ENCODE measurements at places on chromosomes 1 and 21.

GRCh38 chr1:98090351-98090750, 169.5 kb upstream of the DPYD start:
- DNase-seq = no peak

GRCh38 chr1:73832276-73833181, 365.4 kb downstream of the LRRIQ3 start:
- DNase-seq = no peak

- DNase-seq = no peak
Measured at GRCh38 chr1:21871943-21872342, 59.9 kb downstream of the LDLRAD2 start.

- DNase-seq = no peak
Measured at GRCh38 chr1:119870917-119871596, 25.3 kb downstream of the ADAM30 start.

GRCh38 chr1:68180441-68181164, 51.7 kb downstream of the WLS start:
- no peak for DNase-seq

- DNase-seq = no peak
Measured at GRCh38 chr21:20545454-20545853, 452.8 kb upstream of the NCAM2 start.

DNA sequence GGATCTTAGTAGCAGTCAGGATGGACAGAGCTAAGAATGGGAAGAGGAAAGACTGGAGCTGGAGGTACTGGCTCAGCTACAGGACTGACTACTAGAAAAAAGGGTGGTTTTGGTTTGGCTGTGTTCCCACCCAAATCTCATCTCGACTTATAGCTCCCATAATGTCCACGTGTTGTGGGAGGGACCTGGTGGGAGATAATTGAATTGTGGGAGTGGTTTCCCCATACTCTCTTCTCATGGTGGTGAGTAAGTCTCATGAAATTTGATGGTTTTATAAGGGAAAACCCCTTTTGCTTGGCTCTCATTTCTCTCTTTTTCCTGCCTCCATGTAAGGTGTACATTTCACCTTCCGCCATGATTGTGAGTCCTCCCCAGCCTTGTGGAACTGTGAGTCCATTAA, 466.5 kb upstream of the DEPDC1 start:
- DNase-seq = no peak

DNA sequence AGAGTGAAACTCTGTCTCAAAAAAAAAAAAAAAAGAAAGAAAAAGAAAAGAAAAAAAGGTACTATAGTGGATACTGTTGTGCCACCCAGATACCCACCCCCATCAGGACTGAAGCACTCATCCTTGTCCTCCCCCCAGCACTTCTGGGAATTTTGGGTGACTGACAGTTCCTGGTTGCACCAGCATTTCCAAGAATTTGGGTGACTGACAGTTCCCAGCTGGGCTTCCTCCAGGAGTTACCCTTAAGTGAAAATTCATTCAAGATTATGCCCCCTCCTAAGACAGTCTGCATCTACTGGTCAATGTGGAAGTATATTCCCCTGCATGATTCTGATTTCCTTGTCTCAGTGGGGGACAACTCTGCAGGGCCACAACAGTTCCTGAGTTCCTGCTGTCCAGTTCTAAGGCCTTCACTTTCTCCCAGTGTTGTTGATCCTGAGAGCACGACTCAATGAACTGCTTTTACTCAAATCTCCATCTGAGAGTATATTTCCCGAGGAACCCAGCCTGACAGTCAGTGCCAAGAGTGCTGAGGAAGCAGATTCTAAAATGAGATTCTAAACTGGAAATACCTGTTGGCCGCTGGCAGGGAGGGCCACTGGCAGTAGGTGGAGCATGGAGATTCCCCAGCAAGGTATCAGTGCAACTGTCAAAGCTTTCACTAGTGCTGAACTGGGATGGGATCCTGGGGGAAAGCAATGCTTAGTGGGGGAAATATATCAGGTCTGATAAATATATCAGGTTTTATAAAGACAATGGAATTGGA, 18.5 kb downstream of the RIIAD1 start:
- no peak for DNase-seq

GRCh38 chr1:116713474-116713873, 40.8 kb upstream of the CD2 start:
- no peak for DNase-seq

GRCh38 chr1:189084811-189085210, 1392.9 kb downstream of the BRINP3 start:
- no peak for DNase-seq

- DNase-seq = no peak
Measured at GRCh38 chr1:248775441-248775840, 19.9 kb upstream of the LYPD8 start.

DNA sequence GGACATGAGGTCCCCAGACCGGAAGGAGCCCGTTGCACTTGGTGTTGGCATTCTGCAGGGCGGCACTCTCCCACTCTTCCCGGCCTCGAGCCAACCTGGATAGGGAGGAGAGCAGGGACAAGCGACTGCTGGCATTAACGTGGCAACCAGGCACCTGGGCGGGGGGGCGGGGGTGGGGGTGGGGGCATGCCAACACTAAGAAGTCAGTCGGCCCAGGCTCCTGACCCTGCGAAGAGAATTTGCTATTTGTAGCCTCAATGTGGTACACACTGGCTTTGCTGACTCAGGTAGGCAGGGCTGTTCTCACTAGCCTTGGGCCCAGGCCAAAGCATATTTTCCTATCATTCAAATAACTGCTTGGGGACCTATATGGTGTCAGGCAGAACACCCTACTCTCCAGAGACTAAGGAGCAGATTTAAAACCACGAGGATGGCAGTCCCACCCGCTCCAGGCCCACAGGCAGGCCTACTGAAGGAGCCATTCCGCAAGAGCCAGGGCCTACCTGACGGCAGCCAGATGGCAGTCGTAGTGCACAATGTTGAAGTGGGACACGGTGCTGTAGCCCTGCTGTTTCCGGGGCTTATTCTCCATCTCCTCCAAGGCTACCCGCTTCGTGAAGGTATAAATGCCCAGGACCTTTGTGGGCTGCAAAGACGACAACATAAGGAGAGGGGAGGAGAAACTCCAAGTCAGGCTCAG, 123.7 kb downstream of the UBR4 start:
- DNase-seq = no peak

- no peak for DNase-seq
Measured at GRCh38 chr1:81693316-81693715, 107.4 kb upstream of the ADGRL2 start.

Data from T-helper 2 cell (primary cell).